Neural progenitor cell (in vitro differentiated cells): ENCODE measurements at places on chromosomes 4 and X.

DNA sequence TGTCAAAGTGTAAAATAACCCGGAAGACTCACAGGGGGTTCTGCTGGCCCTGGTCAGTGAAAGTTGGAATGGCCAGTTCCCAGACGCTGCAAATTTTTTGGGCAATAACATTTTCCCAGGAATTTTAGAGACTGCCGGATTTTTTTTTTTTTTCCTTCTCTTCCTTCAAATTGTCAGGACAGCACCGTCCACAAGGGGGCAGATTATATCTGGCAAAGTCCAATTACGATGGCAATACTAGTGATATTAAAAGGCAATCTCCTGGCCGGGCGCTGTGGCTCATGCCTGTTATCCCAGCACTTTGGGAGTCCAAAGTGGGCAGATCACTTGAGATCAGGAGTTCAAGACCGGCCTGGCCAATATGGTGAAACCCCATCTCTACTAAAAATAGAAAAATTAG lies 20.5 kb downstream of the SLC25A5 start:
- peak; percentile 49 for DNase-seq

- peak; percentile 59 for DNase-seq
These were observed 7.6 kb downstream of the DLG3 start for GRCh38 chrX:70452143-70452733.

- DNase-seq: peak; percentile 13
These were observed 74.4 kb upstream of the RBMX start for GRCh38 chrX:136954930-136955329.

GRCh38 chr4:65370709-65371108 lies 299.6 kb downstream of the EPHA5 start:
- DNase-seq: no peak

GRCh38 chrX:13805241-13805640 lies 11.7 kb downstream of the GPM6B start:
- no peak for DNase-seq

DNA sequence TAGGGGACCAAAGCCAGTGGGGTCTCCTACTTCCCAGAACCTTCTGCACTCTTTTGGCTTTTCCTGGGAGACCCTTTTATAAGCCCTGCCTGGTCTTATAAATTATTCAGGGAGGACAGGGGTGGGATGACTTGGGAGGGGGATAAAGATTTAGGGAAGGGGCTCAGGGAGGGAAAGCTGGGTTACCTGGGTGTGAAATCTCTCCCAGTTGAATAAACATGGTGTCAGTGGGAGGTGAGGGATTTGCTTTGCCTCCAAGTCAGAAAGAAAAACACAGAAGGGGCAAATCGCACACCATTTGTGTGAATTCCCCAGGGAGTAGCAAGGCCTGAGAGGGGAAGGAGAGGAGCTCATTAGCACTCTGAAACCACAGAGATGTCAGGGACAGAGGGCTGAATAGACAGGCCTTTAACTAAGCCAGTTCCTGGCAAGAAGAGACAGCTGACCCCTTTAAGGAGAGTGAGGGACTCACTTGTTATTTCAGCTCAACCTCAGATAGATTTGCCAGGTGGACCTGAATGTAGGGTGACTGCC lies at the start of gene RIPPLY1:
Gene RIPPLY1, minus strand, starts transcription at position 51 of the 534 bp plus-strand sequence. CDS start 54 bp downstream, outside the sequence.
- DNase-seq: peak; percentile 32

GRCh38 chr4:185945906-185946305 lies 123.0 kb upstream of the TLR3 start:
- no peak for DNase-seq

GRCh38 chrX:79182616-79183015 lies 38.1 kb downstream of the GPR174 start:
- DNase-seq: no peak

- peak; percentile 50 for DNase-seq
These were observed at the start of gene NAP1L5 for GRCh38 chr4:88697588-88698329. Gene NAP1L5 (minus strand): TSS chr4:88697829. CDS start chr4:88697754, 75 bp downstream.
